T-helper 17 cell (primary cell): ENCODE measurements at places on chromosomes 1 and 21.

DNA sequence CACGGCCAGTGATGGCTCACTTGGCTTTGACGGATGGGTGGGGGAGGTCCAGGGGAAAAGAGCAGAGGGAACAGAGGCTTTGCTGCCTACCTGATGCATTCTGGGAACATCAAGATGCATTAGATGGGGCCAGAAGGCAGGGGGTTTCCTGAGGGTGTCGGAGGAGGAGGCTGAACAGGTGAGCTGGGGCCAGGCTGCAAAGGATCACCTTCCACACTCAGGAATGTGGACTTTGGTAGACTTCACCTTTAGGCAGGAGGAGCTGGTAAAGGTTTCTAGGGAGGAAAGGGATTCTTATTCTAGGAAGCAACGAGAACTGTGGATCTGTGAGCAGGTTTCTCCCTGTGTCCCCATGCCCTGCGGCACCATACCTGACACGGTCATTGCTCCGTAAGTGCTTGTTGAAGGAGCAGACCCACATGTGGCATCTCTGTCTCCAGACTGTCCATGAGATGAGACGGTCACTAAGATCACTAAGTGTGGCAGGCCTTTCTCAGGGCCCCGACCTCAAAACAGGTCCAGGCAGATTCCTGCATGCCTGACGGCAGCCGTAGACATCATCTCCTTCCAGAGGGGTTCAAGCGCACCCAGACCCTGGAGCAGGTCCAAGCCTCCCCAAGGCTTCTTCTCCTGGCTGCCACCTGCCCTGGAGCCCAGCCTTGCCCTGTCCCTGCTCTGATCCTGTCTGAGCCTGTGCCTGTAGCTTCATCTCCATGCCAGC lies 89.1 kb upstream of the SLC25A33 start:
- no peak overlapping the region for H3K27ac ChIP-seq
- peaks cover 21% of the 10 kb centered on the region for H3K27me3 ChIP-seq
- peaks cover 4% of the 10 kb centered on the region for H3K4me1 ChIP-seq
- no peaks in the 10 kb centered on the region for H3K36me3 ChIP-seq

DNA sequence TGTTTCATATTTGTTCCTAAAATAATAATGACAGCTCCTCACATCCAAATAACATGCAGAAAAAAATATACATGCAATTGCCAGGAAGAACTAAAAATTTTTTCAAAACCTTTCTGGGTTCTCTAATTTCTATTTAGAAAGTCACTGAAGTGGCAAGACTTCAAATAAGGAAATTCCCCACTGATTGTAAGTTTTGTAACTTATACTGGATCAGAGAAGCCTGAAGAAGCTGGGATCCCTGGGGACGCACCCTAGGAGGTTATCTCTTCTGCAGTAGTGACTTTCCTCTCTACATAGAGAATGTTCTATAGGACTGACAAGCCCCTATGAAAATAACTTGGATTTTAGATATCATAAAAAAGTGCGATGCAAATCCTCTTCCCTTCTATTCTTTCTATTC lies 182.6 kb downstream of the MRPL39 start:
- no peak for DNase-seq
- H3K27ac ChIP-seq: no peak overlapping the region
- H3K36me3 ChIP-seq: peaks cover 3% of the 10 kb centered on the region
- H3K4me3 ChIP-seq: no peak overlapping the region
- peaks cover 13% of the 10 kb centered on the region for H3K4me1 ChIP-seq

DNA sequence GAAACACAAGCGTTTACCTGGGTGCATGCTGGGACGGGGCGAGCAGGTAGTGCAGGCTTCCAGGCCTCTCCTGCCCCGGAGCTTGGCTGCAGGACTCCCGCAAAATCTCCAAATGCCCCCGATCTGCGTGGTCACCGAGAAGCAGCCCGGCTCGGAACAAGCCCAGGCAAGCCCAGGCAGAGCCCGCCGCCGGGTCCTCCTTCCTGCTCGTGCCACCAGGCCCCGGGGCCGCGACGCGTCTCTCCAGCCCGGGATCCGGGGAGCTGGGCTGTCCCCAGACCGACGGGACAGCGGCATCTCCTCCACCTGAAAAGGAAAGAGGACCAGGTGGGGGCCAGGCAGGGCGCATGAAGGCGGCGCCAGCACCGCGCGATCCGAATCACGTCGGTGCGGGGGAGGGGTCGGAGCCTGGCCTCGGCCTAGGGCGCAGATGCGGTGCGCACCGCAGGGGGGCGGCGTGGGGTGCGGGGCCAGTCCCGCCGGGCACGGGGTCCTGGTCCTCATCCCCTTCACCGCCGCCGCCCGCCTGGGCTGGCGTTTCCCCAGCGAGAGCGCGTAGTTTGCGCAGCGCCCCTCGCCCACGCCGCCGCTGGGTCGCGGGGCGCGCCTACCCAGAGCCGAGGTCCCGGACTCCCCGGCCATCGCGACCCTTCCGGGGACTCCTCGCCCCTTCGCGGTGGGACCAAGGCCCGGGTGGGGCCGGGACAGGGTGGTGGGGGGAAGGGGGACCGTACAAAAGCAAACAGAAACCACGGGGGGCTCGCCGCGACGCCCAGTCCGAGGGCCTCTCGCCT lies 52.4 kb upstream of the H6PD start:
- peak overlapping the region; percentile 27 for H3K27ac ChIP-seq
- no peaks in the 10 kb centered on the region for H3K36me3 ChIP-seq
- H3K4me3 ChIP-seq: peak overlapping the region; percentile 85
- peaks cover 19% of the 10 kb centered on the region for H3K27me3 ChIP-seq
- H3K4me1 ChIP-seq: peaks cover 4% of the 10 kb centered on the region
- DNase-seq: no peak

GRCh38 chr1:101280049-101280592 lies 43.3 kb downstream of the S1PR1 start:
- DNase-seq: no peak
- H3K27me3 ChIP-seq: no peaks in the 10 kb centered on the region
- H3K4me1 ChIP-seq: peaks cover 79% of the 10 kb centered on the region
- peak overlapping the region; percentile 97 for H3K27ac ChIP-seq

GRCh38 chr1:7940745-7941436 lies at the start of gene TNFRSF9:
TSS of gene TNFRSF9 (minus strand) at chr1:7940839. CDS start at chr1:7939994, 845 bp downstream.
- peaks cover 26% of the 10 kb centered on the region for H3K4me1 ChIP-seq
- peak within 1 kb of the TSS; percentile 92 for H3K4me3 ChIP-seq
- H3K27me3 ChIP-seq: peaks cover 40% of the 10 kb centered on the region
- no peaks in the 10 kb centered on the region for H3K36me3 ChIP-seq
- peak; percentile 52 for DNase-seq

- H3K4me3 ChIP-seq: no peak overlapping the region
- H3K27me3 ChIP-seq: no peaks in the 10 kb centered on the region
- peaks cover 4% of the 10 kb centered on the region for H3K36me3 ChIP-seq
- no peak overlapping the region for H3K27ac ChIP-seq
Measured at GRCh38 chr1:228259951-228260350, 52.1 kb downstream of the OBSCN start.

GRCh38 chr1:39902460-39902807 lies 717 bp upstream of the MYCL start:
- no peak for DNase-seq
- no peak overlapping the region for H3K27ac ChIP-seq
- H3K4me1 ChIP-seq: peaks cover 4% of the 10 kb centered on the region
- H3K27me3 ChIP-seq: peaks cover 55% of the 10 kb centered on the region
- peak overlapping the region; percentile 80 for H3K4me3 ChIP-seq

DNA sequence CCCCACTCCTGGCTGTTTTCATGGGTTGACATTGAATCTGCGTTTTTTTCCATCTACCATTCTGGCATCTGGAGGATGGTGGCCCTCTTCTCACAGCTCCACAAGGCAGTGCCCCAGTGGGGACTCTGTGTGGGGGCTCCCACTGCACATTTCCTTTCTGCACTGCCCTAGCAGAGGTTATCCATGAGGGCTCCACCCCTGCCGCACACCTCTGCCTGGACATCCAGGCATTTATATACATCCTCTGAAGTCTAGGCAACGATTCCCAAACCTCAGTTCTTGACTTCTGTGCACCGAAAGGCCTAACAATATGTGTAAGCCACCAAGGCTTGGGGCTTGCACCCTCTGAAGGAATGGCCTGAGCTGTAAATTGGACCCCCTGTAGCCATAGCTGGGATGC lies 147.9 kb upstream of the FMN2 start:
- no peaks in the 10 kb centered on the region for H3K4me1 ChIP-seq
- no peak for DNase-seq
- no peaks in the 10 kb centered on the region for H3K36me3 ChIP-seq
- no peak overlapping the region for H3K27ac ChIP-seq

DNA sequence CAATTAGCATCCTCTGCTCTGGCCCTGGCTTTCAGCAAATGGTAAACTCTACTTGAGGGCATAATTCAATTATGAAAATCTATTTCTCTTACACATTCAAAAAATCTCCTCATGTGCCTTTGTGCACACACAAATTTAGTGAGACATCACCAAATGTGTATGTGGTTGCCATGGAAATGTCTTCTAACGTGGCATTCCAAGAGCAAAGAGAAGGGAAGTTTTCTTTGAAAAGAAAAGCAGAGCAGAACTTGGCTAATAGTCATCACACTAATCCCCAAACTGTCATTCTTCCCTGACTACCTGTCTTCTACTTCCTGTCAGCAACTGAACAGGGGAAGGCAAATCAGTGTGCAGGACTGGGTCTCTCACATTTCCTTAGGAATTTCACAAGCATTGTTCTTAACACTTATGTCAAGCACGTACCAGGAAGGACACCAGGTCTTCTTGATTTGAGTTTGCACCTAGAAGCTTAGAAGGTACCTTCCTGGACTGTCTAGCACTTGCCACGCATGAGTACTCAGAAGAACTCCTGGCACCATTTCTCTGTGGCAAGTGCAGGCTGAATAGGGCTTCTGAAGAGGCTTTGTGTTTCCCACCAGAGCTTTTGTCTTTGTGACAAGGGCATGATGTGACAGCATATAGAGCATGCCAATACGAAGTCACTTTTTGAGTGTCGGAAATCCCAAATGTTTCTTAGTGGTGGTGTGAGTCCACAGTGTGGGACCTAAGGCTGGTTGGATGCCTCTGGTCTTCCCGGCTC lies 32.3 kb downstream of the MAN1C1 start:
- DNase-seq: no peak
- H3K4me1 ChIP-seq: peaks cover 22% of the 10 kb centered on the region
- H3K27ac ChIP-seq: no peak overlapping the region
- H3K36me3 ChIP-seq: no peaks in the 10 kb centered on the region
- H3K4me3 ChIP-seq: no peak overlapping the region

GRCh38 chr1:78005448-78005722 lies 646 bp downstream of the DNAJB4 start:
- H3K27ac ChIP-seq: peak overlapping the region; percentile 100
- H3K36me3 ChIP-seq: no peaks in the 10 kb centered on the region
- H3K27me3 ChIP-seq: no peaks in the 10 kb centered on the region
- H3K4me1 ChIP-seq: peaks cover 20% of the 10 kb centered on the region

- no peaks in the 10 kb centered on the region for H3K4me1 ChIP-seq
- DNase-seq: no peak
- no peaks in the 10 kb centered on the region for H3K27me3 ChIP-seq
- no peak overlapping the region for H3K27ac ChIP-seq
- H3K4me3 ChIP-seq: no peak overlapping the region
Measured at GRCh38 chr1:163874070-163874469, 552.3 kb downstream of the NUF2 start.

DNA sequence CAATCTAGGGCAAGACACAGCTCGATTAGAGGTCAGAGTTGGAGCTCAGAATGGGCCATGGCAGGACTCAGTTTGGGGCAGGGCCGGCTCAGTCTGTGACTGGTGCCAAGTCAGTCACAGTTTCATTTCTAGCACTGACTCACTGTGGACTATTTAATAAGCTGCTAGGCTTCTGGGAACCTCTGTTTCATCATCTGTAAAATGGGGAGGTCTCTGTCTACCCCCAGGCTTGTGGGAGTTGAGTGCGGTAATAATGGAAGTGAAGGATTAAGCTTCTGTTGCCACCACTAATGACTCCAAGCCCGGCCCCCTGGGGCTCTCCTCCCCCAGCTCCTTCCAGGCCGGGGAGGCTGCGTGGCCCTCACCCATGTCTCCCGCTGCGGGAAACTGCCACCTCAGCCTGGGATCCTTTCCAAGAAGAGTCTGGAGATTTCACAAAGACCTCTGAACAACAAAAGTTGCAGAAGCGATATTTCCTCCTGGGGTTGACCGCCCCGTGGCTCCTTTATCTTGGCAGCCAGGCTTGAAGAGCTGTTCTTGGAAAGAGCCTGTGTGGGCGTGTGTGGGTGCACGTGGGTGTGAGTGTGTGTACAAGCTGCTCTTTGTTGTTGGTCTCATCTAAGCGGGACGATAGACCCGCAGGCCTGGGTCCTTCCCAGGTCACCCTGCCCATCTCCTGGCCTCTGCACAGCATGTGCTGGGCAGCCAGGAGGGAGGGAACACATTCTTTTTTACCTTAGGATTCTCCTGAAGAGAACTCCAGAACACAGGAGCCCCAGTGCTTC lies 29.1 kb downstream of the KNCN start:
- no peak for DNase-seq
- H3K27ac ChIP-seq: no peak overlapping the region
- peaks cover 12% of the 10 kb centered on the region for H3K4me1 ChIP-seq

DNA sequence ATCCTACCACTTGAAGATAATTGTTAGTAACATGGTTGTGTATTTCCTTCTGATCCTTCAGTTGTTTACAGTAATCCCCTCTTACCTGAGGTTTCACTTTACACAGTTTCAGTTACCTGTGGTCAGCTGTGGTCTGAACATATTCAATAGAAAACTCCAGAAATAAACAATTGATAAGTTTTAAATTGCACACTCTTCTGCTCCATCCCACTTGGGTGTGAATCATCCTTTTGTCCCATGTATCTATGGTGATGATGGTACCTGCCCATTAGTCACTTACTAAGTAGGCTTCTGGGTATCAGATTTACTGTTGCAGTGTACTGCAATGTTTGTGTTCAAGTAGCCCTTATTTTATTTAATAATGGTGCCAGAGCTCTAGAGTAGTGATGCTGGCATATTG lies 62.5 kb downstream of the OSBPL9 start:
- no peak overlapping the region for H3K27ac ChIP-seq
- H3K36me3 ChIP-seq: no peaks in the 10 kb centered on the region
- H3K4me3 ChIP-seq: no peak overlapping the region
- DNase-seq: no peak
- no peaks in the 10 kb centered on the region for H3K27me3 ChIP-seq

DNA sequence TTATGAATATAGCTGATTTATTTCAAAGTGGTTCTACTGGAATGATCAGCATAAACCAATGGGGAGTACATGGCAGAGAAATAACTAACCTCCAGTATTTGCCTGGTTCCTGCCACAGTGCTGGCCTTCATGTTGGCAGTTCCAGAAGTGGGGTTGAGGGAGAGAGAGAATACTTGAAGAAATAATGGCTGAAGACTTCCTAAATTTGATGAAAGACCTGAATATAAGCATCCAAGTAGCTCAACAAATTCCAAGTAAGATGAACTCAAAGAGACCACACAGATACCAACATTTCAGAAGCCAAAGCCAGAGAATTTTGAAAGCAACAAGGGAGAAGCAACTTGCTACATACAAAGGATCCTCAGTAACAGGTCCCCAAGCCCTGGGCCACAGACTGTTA lies 34.3 kb downstream of the S100B start:
- H3K27me3 ChIP-seq: no peaks in the 10 kb centered on the region
- H3K27ac ChIP-seq: no peak overlapping the region
- H3K36me3 ChIP-seq: peaks cover 11% of the 10 kb centered on the region
- peaks cover 7% of the 10 kb centered on the region for H3K4me1 ChIP-seq
- no peak for DNase-seq

DNA sequence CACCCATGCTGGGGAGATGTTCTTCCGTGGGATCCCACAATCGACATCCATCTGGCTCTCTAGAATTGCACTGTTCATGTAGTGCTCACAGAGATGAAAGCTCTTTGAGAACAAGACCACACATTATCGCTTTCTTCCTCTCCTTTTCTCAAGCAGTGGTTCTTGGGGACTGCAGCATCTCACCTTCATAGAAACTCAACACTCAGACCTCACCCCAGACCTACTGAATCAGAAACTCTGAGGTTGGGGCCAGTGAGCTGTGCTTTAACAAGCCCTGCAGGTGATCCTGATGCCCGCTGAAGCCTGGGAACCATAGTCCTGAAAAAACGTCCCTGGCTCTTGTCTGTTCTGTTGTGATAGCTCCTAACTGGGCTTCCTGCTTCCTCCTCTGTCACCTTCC lies 251.3 kb upstream of the FGGY start:
- peak overlapping the region; percentile 8 for H3K4me3 ChIP-seq
- no peaks in the 10 kb centered on the region for H3K27me3 ChIP-seq
- peaks cover 24% of the 10 kb centered on the region for H3K4me1 ChIP-seq
- peak overlapping the region; percentile 71 for H3K27ac ChIP-seq
